ENCODE measurements at places on chromosomes 3 and 15. TPM values are rescaled to one million over a fixed set of nuclear protein-coding genes. Genes with fewer than 3 reads are reported as not detected.

- DNase-seq: peak; percentile 55
These were observed 70.3 kb upstream of the PPP2R3A start for GRCh38 chr3:135895106-135895733.

DNA sequence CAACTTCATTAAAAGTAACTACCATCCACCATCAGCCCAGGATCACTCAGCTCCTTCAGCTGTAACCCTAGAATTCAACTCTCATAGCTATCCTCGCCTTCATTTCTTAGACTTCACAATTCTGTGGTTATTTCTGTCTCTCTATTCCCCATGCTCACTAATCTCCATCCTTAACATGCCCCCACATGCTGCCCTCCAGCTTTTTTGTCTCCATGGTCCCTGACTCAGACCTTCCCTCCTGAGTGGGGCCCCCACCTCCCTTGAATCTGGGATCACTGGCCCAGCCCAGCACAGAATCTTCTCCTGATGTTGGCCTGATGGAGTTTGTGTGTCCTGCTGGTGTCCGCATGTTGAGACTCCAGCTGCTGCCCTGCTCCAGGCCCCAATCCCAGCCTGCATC lies 41.7 kb downstream of the CHST14 start:
- DNase-seq: no peak

Gene SLC51A
- not detected for total RNA-seq

- DNase-seq: peak; percentile 90
These were observed 1.6 kb downstream of the STRA6 start for GRCh38 chr15:74200871-74201419.

Gene CLEC3B
- total RNA-seq: 48.9 TPM

- no peak for DNase-seq
These were observed 524.9 kb downstream of the RBMS3 start for GRCh38 chr3:29805757-29806156.

Gene CATSPER2
- total RNA-seq: 1.1 TPM

- DNase-seq: no peak
These were observed 272.5 kb downstream of the THSD4 start for GRCh38 chr15:71387810-71388209.

Gene FEZF2
- not detected for total RNA-seq

DNA sequence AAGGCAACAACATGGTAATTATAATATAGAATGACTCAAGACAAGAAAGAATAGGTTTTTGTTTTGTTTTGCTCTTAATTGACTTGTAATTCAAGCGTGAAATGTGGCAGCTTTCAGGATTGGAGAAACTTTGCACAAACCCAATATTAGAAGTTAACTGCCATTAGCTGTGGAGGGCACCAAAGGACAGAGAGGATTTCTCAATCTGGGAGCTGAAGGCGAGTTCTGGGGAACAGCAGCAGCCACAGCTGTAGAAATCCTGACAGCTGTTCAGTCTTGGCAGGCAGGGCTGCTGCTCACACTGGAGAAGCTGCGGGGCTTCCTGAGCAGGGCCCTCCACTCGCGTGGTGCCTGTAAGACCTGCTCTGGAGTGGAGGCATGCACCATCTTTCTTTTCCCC lies 182.2 kb upstream of the IL12A start:
- peak; percentile 32 for DNase-seq

- no peak for DNase-seq
These were observed 141.1 kb upstream of the PTPRG start for GRCh38 chr3:61420136-61420759.

All from osteoblast (primary cell).